ENCODE measurements at places on chromosomes 13 and 19.
A peak's percentile ranks its signal among the peaks of the same experiment; 100 is the strongest.

GRCh38 chr13:46339035-46339666 lies 47.9 kb downstream of the RUBCNL start:
- DNase-seq = peak; percentile 87

DNA sequence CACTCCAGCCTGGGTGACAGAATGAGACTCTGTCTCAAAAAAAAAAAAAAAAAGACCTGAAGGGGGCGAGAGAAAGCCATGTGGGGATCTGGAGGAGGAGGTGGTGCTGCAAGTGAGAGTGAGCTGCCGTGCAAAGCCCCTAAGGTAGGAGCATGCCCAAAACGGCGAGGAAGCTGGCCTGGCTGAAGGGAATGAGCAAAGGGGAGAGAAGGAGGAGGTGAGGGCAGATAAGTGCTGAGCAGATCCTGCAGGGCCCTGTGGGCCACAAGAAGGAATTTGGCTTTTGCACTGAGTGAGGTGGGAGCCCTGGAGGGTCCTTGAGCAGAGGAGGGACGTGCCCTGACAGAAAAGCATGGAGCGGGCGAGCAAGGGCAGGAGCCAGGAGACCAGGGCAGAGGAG lies 19.4 kb upstream of the ADGRE5 start:
- no peak for DNase-seq

DNA sequence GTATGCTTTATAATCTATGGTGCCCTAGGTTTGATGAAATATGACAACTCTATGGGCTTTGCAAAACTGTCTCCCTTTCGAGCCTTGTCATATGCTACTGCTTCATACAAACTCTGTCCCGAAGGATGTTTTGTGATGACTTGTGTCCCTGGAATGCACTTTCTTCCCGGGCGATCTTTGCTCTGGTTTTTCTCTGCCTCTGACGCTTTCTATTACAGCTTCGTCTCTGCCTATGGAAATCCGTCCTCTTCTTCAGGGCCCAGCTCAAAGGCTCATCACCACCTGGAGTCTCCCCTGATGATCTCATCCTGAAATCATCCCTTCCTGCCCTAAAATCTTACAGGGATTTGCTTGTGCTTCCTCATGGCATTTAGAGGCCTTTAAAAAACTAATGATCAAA lies 191.5 kb upstream of the KL start:
- peak; percentile 92 for DNase-seq

- no peak for DNase-seq
Measured at GRCh38 chr13:41639955-41640780, 182.8 kb downstream of the RGCC start.

GRCh38 chr13:23856008-23856750 lies 33.0 kb downstream of the MIPEP start:
- no peak for DNase-seq

- no peak for DNase-seq
Measured at GRCh38 chr13:35780613-35781012, 304.1 kb upstream of the MAB21L1 start.

GRCh38 chr19:5392486-5392885 lies 51.9 kb upstream of the PTPRS start:
- DNase-seq = no peak

DNA sequence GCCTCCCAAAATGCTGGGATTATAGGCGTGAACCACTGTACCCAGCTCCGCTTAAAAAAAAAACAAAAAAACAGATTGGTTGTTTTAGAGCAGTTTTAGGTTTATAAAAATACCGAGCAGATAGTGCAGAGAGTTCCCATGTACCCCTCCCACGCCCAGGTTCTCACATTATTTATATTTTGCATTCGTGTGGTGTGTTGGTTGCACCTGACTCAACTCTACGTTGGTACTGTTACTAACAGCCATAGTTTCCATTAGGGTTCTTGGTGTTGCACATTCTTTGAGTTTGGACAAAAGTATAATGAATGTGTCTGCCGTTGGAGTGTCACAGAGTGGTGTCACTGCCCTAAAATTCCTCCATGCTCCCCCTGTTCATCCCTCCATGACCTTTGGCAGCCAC lies 29.1 kb downstream of the MYO9B start:
- no peak for DNase-seq

GRCh38 chr13:29573190-29573589 lies 22.3 kb downstream of the SLC7A1 start:
- no peak for DNase-seq

DNA sequence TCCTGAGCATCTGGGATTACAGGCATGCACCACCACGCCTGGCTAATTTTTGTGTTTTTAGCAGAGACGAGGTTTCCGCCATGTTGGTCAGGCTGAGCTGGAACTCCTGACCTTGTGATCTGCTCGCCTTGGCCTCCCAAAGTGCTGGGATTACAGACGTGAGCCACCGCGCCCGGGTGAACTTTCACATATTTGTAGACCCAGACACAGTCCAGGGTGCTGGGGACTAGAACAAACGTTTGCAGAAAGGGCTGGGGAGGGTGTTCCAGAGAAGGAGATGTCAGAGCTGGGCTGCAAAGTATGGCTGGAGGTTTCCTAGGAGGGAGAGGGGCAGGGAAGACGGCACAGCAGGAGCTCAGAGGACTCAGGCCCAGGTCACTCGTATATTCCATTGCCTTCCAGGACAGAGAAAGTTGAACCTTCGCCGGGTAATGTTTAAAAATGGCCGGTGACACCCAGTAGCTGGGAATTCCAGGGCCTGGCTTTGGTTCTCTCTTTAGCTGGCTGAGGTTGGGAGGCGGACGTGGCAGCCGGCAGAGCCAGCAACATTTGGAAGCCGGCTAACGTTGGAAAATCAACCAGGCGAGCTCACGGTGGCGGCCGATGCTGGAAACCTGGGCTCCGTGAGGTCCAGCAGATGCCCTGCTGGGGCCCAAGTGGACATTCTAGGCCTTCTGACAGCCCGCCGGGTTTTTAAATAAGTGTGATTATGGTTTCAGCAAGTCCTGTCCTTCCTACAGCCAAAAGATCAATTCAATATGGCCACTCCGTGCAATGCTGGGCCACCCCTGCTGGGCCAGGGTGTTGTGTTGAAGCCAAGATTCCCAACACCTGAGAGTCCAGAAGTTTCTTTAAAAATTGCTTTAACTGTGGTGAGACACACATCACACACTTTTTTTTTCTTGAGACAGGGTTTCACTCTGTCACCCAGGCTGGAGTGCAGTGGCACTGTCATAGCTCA lies 41.5 kb downstream of the NFIC start:
- peak; percentile 39 for DNase-seq

DNA sequence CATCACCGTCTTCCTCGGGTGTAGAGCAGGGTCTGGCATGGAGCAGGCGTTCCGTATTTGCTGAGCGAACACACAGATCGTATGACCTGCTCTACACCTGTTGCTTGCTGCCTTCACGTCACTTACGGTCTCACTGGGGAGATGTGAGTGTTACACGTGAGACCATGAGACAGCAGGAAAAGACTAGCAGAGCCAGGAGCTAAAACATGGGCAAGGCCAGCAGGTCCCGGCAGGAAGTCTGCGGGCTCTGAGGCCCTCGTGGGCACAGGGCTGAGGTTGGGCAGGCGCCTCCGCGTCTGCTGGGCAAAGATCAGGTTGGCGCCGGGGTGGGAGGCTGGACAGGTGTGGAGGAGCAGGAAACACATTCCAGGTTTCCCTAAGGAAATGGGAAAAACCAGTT lies 19.7 kb upstream of the GTF3A start:
- DNase-seq = no peak

DNA sequence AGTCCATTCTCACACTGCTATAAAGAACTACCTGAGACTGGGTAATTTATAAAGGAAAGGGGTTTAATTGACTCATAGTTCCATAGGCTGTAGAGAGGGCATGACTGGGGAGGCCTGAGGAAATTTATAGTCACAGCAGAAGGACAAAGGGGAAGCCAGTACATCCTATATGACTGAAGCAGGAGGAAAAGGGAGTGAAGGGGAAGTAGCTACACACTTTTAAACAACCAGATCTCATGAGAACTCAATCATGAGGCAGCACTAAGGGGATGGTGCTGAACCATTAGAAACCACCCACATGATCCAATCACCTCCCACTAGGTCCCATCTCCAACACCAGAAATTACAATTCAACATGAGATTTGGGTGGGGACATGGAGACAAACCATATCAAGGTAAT lies 209.1 kb downstream of the DIAPH3 start:
- no peak for DNase-seq

DNA sequence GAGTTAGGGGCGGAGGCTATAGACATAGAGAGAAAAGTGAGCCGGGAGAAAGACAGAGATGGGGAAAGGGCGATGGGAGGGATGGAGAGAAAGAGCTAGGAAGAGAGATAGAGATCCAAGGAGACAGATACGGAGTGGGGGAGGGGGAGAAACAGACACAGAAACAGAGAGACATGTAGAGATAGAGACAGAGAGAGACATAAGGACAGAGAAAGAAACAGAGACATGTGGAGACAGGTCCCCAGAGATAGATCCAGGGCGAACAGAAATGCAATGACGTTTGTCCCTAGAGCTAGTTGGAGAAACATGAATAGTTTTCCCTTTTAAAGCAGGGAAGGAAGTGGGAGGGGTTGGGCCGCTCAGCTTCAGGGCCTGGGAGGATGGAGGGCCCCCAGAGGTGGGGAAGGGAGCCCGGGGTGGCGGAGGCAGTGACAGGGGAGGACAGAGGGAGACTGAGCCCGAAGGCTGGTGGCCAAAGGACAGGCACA lies 4.6 kb downstream of the PPP1R14A start:
- no peak for DNase-seq

DNA sequence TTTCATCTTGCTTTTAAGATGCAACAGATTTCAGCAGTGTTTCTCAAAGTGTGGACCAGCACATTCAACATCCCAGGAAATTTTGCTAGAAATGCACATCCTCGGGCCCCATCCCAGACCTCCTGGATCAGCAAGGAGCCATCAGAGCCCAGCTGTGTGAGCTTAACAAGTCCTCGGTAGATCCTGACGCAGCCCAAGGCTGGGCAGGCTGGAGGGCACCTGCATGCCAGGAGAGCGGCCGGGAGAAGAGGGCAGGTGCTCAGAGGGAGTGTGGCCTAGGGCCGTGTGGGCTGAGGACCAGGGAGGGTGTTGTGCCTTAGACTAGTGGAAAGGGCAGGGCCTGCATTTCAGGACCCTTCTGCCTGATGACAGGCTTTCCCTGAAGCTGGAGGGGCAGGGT lies 2.2 kb upstream of the MCF2L start:
- no peak for DNase-seq

- peak; percentile 74 for DNase-seq
Measured at GRCh38 chr13:42066542-42066941, 18.1 kb downstream of the DGKH start.

DNA sequence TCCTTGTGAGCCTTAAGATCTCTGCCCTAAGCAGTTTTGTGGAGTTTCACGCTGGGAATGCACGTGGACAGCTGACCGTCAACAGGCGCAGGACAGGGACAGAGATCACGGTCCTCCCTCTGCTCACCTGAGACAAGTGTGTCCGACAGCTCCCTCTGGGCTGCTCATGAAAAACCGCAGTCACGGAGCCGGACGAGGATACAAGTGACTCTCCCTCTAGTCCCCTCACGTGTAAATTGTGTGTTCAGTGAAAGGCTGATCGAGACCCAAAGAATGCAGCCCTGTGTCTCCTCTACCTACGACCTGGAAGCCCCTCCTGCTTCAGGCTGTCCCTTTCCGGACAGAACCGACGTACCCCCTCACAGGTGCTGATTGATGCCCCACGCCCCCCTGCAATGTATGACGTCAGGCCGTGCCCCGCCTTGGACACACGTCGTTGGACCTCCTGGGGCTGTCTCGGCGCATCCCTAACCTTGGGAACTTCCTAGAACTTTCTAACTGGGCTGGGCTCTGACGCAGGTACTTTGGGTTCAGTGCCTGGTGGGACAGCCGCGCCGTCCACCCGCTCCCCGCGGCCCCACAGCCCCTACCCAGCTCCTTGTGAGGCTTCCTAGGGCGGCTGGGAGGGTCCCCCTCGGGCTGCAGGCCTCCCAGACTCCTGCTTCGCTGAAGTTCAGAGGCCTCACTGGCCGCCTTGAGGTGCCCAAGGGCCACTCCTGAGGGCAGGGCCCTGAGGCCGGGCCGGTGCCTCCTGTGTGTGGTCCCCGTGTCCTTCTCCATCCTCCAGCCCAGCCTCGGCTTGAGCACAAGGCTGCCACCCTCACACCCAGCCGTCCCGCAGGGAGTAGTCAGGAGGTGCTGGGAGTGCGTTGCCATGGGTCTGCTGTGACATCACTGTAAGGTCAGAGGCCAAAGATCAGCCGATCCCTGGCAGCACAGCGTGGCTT lies at the start of gene C13orf46:
C13orf46 (minus strand) TSS at position 859 of the 947 bp plus-strand sequence; CDS start at position 780, 79 bp downstream.
- DNase-seq = no peak

- no peak for DNase-seq
Measured at GRCh38 chr19:1482361-1483130, 3.5 kb upstream of the C19orf25 start.

DNA sequence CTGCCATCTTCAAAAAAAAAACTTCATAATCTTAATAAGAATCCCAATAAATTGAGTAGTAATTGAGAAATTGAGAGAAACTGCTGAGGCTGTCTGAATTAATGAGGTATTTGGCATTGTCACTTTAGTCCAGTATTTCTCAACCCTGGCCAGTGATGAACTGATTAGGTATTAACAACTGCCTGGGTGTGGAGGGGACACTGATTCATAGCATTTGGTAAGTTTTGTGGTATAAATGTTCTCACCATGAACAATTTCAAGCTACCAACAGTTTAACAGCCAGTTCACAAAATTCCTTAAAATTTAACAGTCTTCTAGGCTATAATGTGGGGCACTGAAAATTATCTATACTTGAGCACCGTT lies 18.3 kb downstream of the GPC6 start:
- DNase-seq = peak; percentile 82

DNA sequence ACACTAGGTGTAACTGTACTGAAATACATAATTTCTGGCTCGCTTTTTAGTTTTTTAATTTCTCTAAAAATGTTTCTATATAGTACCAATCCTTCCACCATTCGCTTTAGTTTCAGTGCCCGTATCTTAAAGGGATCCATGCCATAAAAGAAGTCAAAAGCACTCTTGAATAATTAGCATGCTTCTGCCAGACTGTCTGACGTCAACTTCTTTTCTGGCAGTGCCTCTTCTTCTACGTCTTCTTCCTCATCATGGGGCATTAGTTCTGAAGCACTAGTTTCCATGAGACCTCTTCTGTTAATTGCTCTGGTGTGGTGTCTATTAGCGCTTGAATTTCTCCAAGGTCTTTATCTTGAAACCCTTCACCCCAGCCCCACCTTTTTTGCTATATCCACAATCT lies 93.8 kb upstream of the DOCK9 start:
- DNase-seq = no peak

DNA sequence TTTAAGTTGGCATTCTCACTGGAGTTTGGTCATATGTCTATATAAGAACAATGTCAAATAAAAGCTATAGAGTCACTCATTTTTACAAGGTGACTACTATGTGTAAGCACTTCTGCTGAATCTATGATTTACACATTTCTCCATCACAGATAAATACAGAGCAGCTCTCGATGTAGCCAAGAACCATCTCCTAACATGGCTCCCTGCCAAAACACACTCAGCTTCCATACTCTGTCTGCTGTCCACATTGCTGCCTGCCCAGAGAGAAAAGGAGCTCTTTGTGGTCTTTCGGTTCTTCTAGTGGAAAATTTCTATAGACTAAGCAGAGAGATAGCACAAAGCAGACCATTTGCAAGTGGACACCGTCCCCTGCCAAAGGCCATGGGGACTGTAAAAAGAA lies 190.9 kb upstream of the KLF12 start:
- DNase-seq = peak; percentile 77
